ENCODE measurements at places on chromosomes 16 and 17.

DNA sequence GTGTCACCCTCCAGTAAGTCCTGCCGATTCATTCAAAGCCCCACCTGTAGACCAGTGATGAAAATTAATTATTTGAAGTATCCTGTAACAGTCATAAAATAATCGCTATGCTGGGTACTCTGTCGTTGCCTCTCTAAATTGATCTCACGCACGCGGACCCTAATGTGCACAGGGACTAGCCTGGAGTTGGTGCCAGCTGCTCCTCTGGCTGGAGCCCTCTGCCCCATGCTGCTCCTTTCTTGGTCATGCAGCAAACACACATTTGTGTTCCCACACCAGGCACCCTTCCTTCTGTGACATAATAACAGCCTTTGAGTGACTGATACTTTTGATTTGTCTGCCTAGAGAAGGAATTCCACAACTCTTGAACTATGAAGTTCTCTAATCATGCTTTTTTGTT lies 16.0 kb downstream of the RAB11FIP3 start:
- DNase-seq: no peak

DNA sequence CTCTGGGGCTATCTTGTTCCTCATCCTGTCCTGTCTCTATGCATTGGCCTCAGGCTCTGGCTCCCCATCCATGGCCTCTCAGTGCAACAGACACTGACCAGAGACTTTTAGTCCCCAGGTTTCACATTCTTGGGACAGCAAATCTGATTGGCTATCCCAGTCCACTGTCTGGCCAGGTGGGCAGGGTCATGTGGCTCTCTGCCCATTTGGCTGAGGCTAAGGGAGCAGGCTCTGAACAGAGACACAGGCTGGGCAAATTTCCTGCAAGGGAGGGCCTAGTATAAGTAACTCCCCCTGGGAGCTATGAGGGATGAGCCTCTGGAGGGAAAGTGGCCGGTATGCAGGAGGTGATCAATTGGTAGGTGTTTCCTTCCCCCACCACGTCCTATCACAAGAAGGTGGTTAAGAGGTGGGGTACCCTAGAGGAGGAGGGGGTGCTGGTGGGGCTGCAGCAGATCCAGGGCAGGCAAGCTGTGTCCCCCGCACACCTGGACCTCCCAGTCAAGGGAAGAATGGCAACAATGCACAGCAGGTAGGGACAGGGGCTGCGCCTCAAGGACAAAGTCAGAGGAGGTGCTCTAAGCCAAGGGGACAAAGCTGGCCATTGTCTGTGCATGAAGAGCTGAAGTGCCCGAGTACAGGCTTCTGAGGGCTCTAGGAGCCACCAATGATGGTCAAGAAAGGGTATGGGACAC lies 13.2 kb downstream of the XYLT2 start:
- DNase-seq: no peak

GRCh38 chr16:57627184-57627871 lies 1.1 kb upstream of the ADGRG1 start:
- DNase-seq: no peak

DNA sequence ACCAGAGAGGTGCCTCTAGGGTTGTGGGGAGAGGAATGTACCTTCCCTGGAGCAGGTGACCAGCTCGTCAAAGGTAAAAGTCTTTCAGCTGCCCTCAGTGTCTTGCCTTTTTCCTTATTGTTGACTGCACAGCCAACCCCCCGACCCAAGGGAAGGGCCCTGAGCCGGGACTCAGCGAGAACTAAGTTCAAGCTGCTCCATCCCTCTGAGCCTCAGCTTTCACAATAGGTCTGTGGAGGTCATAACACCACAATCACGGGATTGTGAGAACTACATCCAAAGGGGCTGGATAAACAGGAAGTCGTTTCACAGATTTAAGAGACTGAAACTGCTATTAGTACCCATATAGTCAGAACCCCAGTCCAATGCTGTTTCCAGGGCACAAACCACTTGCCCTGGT lies 2.6 kb upstream of the KRT36 start:
- no peak for DNase-seq

DNA sequence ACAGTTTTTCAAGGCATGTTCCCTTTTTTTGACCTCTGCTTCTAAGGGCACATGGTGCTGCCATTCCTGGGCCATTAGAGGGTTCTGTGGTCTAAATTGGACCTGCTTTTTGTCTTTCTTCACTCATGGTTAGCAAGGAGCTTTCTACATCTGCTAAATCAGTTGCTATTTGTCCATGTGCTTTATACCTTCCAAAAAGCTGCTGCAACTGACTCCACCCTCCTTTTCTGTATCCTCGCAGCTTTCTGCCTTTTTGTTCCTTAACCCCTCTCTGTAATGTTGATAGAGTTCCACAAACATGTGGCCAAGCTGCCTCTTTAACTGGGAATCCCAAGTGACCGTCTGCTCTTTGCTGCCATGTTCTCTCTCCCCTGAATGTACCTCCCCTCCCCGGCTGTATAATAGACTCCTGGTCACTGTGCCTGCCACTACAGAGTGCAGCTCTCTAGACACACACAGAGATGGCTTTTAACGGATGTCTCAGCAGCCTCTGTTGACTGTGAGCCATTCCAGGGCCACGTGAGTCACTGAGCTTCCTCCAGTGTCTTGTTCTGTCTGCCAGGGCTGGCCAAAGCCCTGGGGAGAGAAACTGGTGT lies 57.4 kb upstream of the TEKT3 start:
- no peak for DNase-seq

- no peak for DNase-seq
Measured at GRCh38 chr16:80324371-80324770, 216.4 kb upstream of the DYNLRB2 start.

GRCh38 chr17:15456496-15456895 lies 10.9 kb downstream of the CDRT4 start:
- DNase-seq: no peak

- DNase-seq: no peak
Measured at GRCh38 chr17:57447990-57448758, 191.9 kb downstream of the MSI2 start.

GRCh38 chr17:58269557-58270291 lies 11.0 kb downstream of the MPO start:
- no peak for DNase-seq

Data from activated naive CD4-positive, alpha-beta T cell treated with anti-CD3 and anti-CD28 coated beads for 36 hours (primary cell).